Glomerular endothelial cell (primary cell): ENCODE measurements at places on chromosomes 11 and 22. TPM values are rescaled to one million over a fixed set of nuclear protein-coding genes. Genes with fewer than 3 reads are reported as not detected.

Gene LUZP2
- total RNA-seq: 0.05 and 0.23 TPM in 2 replicates

Gene MUC2
- total RNA-seq: not detected in 2 replicates

DNA sequence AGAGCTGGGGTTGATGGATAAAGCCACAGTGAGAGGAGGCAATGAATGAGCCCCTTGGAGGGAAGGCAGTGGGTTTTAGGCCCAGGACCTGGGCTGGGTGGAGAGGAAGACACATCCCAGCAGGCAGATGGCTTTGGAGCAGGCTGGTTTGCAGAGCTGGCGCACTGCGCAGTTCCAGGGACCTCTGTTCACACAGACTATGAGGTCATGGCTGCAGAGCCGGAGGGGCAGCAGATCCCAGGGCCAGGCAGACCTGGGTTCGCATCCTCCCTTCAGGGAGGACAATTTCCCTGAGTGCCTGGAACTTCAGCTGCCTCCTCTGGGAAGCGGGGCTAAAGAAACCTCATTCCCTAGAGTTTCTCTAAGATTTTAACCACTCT is 28.2 kb upstream of the DGKZ start:
- DNase-seq: no peak

DNA sequence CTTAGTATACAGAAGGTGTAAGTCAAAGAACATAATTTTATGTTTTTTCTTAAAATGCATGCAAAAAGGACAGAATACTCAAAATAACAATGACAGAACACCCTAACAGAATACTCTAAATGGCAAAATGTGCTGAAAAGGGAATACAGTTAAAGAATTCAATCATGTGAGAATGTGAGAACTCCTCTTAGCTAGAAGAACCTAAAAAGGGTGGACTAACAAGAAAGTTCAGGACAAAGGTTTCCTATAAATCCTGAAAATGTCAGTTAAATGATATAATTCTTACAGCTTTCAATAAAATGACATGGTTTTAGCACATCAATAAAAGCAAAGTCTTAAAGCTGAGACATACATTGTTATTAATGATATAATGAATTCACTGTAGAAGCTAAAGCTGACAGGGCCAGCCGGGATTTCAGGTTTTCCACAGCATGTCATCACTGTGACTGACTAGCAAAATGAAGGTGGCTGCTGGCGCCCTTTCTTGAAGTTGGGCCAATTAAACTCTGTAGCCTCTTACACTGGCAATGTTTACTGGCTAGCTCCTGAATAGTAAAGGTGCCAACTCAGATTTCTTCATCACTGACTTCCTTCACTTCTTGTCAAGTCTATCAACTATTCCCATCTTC is 244.4 kb downstream of the TTC28 start:
- no peak for DNase-seq

DNA sequence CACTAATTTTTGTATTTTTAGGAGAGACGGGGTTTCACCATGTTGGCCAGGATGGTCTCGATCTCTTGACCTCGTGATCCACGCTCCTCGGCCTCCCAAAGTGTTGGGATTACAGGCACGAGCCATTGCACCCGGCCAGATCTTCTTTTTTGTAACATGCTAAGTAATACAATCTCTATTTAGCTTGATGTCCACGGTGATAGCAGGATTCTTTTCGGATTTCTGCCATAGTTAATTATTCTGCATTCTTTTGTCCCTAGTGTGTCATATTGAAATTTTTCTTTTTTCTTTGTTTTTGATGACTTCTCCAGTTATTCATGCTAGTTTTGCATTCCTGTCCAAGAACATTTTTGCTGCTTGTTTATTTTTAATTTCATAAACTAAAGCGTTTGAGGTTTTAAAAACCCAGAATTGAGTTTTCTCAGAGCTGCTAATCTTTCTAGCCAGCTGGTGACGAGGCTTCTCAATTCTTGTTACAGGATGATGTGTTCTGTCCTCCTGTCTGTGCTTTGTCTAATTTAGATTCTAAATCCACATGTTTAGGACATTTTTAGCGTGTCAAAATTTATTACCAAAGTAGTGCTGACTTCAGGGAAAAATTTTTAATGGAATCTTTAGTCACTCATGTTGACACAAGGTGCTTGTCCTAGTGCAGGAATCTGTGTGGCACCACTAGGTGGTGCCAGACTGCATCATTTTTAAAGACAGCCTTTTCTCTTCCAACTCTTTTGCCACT is 21.8 kb downstream of the NF2 start:
- DNase-seq: no peak
